ENCODE measurements at places on chromosomes 13 and 19.

- no peak for DNase-seq
Measured at GRCh38 chr13:36069881-36070366, 61.3 kb downstream of the DCLK1 start.

- no peak for DNase-seq
Measured at GRCh38 chr13:75326173-75327134, 155.5 kb downstream of the TBC1D4 start.

DNA sequence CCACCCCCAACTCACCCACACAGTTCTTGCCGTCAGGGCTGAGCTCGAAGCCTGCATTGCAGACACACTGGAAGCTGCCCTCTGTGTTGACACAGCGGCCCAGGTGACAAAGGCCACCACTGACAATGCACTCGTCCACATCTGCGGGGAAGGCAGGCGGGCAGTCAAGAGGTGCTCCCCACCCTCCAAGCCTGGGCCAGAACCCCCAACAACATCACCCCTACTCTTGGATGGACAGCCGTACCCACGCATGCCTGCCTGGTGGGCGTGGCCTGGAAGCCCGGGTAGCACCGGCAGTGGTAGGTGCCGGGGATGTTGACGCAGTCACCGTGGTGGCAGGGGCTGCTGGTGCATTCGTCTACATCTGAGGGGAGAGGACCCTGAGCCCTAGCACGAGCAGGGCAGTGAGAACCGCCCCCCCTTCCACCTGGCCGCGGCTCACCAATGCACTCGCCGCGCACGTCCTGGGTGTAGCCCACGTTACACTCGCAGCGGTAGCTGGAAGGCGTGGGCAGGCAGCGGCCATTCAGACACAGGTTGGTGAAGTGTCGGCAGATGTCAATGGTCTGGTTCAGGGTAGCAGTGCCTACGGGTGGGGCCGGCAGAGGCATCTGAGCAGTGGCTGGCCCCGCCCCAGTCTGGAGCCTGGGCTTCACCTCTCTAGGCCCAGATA, 13.3 kb downstream of the FBN3 start:
- no peak for DNase-seq

GRCh38 chr19:51799034-51799773, 4.2 kb downstream of the FPR3 start:
- peak; percentile 40 for DNase-seq

DNA sequence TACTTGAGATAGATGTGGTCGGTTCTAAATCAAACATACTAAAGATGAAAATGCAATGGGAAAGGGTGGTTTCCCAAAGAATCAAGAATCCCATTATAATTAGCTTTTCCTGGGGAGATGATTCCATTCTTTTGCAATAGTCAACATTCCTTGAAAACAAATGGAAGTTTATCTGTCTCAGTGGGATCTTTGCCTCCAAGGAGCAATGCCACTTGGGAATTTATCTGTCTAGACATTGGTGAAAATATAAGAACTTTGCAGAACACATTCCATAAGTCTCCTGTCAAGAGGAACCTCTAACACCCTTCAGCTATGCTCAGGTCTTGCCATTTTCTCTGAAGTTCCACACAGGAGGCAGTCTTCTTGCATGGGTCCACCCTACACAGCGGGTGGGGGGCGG, 152.5 kb downstream of the KCTD12 start:
- DNase-seq, result no peak

- DNase-seq, result no peak
Measured at GRCh38 chr13:107553838-107554237, 661.5 kb downstream of the LIG4 start.

All from SW480 (cell line).